Fibroblast of skin of left biceps (primary cell): ENCODE measurements at places on chromosomes 7 and 10.

DNA sequence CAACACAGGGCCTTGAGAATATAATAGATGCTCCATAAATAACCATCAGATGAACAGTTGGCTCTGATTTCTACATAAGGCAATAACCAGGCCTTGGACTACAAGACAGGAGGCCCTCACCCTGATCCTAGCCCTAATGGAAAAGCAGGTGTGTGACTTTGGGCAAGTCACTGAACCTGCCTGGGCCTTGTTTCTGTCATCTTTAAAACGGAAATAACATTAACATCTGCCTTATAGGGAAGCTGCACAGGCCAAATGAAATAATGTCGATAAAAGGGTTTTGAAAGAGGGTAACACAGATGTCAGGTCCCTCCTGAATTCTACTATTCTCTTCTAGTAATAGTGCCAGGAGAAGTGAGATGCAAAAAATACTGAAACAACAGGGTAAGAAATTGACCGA, 20.7 kb downstream of the PIK3AP1 start:
- DNase-seq, result no peak

DNA sequence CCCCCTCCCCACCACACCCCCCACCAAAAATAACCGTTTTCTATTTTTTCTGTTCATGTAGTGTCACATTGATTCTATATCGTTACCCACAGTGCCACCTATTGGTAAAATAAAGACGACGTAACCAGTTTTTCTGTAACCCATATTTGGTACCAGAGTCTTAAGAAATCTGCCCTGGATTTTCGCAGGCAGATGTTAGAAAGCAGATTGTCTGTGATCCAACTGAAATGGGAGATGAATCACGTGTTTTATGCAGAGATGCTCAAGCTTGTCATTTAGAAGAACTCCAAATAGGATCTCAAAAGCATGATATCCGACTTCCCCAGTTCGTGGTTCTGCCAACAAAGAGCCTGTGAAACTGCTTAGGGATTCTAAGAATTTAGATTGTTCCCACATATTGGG, 261.1 kb upstream of the CSTF2T start:
- peak; percentile 62 for DNase-seq

GRCh38 chr10:77590344-77591237, 47.0 kb downstream of the KCNMA1 start:
- DNase-seq, result no peak

DNA sequence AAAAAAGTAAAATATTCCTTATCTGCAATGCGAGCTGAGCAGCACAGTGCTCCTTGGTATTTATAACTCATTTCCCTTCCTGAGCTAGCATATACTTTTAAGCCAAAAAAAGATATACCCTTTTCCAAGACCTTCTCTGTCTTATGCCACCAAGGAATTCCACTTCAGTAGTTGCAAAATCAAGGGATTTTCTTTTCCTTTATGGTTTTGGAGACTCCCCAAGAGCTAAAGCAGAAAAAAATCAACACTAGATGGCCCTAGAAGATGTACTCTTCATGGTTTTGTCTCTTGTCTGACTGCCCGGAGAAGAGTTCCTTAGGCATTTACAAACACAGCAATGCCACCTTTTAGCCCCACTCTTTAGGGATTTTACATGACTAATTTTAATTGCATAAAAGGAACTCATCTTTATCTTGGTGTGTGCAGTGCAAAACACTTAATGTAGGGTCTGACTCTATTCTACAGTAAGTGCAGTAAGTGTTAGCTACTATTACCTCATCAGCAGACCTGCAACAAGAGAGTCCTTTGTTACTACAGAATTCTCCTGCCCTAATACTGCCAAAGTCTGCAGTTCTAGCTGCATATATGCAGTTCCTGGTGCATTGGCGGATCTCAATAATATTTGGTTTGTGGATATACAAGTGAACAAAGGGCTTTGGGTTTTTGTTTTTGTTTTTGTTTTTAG, 443.3 kb downstream of the GFRA1 start:
- DNase-seq, result peak; percentile 45

- DNase-seq, result no peak
Measured at GRCh38 chr7:143477501-143478150, at the start of gene TAS2R41. TSS of gene TAS2R41 (plus strand) at chr7:143477873. CDS start at chr7:143477873, 0 bp downstream.

- DNase-seq, result no peak
Measured at GRCh38 chr10:34216348-34216945, 598.6 kb downstream of the PARD3 start.

- DNase-seq, result no peak
Measured at GRCh38 chr10:132945125-132945893, 2.9 kb upstream of the CFAP46 start.

DNA sequence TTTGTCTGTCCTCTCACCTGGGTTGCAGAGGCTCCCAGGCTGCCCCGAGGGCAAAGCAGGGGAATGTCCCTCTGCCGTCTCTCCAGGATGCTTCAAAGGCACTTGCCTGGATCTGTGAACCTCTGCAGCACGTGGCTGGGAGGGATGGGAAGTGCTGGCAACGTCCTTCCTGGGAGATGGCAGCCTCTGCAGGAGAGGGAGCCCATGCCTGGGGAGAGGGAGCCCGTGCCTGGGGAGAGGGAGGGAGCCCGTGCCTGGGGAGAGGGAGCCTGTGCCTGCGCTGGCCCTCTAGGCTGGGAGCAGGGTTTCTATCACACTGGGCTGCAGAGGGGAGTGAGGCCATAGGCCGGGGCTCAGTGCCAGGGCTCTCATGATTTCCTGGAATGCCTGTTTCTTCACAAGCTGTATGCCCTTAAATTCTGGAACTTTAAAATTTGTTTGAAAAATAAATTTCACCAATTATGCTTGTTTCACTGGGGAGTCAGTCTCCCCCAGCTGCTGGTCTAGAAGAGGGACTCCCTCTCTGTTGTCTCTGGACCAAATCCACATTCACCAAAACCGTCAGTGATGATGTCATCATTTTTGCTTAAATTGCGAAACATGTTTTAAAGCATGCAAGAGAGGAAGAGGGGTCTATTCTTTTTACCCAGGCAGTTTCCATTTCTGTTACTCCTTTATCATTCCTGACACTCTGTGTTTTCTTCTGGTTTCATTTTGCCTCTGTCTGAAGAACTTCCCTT, 135.7 kb downstream of the DNAJB6 start:
- DNase-seq, result no peak

DNA sequence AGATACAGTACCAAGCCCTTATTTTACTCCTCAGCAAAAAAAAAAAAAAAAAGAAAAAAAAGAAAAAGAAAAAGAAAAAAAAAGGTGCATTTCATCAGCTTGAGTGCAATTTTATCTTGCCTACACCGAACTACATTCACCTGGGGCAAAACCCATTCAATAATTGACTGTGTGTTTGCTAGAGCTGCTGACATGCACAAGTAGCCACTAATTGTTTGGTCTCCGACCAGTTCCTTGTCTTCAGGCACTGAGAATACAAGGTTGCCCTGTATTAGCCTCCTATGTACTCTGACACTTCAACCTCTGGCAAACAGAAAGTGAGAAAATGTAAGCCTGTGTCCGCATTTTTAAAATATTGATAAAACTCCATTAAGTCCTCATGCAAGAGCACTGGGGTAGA, 1579.4 kb upstream of the LRRTM3 start:
- DNase-seq, result no peak

GRCh38 chr7:50793120-50793946, 10.6 kb upstream of the GRB10 start:
- DNase-seq, result peak; percentile 40

DNA sequence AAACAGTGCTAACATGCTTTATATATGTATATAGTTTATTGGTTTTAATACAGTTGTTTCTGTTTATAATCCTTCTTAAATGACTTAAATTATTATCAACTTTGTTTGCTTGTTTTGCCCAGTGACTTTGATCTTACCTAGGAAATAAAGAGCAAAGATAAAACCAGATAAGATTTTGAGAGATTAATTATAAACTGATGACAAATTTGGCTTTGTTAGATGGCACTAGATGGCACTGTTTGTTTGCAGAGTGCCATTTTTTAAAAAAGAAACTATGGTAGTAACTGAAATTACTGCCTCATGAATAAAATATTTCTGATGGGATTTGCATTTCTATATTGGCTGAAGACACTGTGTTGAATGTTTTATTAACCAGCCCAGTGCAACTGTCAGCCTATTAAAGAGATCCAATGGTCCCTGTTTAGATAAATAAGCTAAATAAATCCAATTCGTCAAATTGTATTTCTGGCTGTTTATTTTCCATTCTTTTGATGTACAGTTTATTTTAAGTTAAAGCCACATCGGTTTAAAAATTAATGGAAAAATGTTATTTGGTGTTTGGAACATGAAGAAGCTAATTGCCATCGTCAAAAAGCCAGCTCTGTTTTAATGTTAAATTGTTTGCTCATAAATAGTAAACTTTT, 28.7 kb downstream of the VTI1A start:
- DNase-seq, result no peak

DNA sequence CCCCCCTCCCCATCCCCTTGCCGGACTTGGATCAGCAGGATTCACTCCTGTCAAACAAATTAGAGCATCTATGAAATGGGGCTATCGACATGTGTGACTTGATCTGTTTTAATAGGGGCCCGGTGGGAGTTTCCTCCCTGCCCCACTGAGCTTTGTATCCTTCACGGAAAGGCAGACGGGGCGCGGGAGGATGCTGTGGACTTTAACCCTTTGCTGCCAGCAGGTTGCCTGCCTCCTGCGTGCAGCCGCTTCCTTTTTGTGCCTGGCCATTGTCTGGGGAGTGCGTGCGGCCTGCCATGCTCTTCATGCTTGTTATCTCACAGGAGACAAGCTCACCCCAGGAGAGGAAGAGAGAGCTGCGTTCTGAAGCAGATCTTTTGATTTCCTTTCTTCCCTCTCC, 512.8 kb upstream of the GALNT17 start:
- no peak for DNase-seq

- DNase-seq, result no peak
Measured at GRCh38 chr10:79285315-79286197, 61.7 kb upstream of the PPIF start.

DNA sequence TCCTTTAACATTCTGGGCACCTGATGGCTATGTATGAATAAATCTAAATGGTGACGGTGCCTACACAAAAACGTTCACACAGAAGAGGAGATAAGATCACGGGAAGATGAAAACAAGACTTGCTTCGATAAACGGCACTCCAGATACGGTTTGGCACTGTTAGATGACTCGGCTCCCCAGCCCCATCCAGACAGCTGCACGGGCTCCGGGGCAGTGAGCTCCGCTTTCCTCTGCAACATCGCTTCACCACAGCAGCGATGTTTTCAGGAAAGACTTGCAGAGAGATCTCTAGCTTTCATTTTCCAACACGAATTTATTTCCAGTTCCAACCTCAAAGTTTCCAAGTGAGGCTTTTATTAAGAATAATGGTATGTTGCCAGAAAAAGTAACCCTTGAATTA, 132.1 kb downstream of the KLF6 start:
- DNase-seq, result no peak

DNA sequence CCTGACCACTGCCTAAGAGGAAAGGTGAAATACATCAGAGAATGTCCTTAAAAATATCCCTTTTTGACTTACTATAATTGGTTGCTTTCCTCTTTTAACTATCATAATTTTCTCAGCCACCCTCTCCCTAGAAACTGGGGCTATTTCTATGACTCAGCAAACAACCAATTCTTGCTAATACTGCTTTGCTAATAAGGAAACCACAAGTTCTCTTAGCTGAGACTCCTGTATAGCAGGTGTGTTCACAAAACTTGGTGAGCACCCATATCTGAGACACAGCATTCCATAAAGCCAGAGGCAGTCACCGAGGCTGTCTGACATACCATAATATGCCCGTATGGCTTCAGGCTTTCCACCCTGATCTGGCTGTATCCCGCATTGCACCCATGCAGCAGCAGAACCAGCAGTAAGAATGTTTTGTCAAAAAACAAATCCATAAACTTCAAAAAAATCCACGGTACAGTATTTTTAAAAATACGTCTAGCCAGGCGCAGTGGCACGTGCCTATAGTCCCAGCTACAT, 191.7 kb upstream of the C7orf33 start:
- DNase-seq, result no peak

DNA sequence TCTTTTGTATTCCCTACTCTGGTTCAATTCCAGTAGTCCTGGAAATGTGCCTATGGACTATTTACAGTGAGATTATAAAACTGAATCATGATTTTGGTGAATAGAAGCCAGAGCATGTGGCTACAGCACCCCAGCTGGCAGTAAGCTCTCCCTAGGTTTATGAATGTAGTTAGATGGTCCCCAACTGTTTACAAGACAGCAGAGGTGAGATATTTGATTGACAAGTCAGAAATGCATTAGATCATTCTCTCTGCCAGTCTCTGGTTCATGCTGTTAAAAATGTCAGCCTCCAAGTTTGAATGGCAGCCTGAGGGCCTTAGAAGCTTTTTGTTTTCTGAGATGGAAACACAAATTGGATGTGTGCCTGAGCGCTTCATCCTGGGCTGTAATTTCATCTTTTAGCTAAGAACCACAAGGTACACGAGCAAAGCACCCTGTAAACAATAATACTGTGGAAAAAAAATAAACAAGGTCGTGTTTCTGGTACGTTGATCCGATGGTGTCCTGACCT, 85.0 kb downstream of the BTRC start:
- DNase-seq, result no peak

- no peak for DNase-seq
Measured at GRCh38 chr10:70683940-70684339, 11.6 kb downstream of the ADAMTS14 start.

DNA sequence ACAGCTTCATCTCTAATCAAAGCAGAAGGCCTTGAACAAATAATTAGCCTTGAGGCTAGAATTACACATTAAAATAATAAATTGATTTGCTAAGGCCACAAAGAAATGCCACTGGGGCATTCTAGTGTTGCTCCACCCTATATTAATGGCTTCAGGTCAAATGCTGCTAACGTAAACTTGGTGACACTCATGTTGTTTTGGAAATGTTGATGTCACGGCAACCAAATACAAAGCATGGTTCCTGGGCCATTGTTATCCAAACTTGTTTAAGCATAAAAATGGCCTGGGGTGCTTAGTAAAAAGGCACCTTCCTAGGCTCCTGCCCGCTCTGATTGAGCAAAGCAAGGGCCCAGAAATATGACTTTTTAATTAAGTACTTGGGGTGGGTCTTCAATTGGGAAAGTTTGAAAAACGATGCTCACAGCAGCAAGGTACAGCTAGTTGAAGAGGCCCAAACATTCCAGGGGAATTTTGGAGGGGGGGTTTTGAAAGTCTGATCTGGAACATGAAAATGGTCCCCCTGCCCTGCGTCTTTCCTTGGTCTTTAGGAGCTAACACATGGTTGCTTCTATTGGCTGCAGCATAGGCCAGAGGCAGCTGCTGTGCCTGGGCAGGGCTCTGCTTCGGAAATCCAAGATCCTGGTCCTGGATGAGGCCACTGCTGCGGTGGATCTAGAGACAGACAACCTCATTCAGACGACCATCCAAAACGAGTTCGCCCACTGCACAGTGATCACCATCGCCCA, 67.8 kb downstream of the ABCC2 start:
- DNase-seq, result no peak

DNA sequence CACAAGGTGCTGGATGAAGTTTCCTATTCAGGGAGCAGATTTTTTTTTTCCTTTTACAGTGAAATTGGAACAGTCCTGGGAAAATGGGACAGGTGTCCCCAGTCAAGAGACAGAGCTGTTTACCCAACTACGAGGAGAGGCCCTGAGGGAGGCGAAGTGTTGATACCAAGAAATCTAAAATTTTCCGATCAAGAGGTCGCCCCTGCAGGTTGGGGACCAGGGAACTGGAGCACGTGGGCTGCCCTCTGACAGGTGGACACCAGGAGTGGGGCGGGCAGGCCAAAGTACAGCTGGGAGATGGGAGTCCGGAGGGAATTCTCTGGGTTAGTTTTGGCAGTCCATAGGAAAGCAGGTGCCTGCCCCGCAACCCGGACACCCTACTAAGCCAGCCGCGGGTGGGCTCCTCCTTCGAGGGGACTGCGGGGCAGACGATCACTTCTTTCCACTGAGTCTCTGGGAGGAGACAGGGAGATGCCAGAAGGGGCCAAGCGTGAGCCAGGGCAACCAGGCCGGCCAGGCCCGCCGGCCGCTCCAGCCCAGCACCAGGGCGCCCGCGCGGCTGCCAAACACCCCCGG, 965 bp upstream of the CAMK1D start:
- DNase-seq, result no peak
